ENCODE measurements at places on chromosomes 13 and 19. TPM values are rescaled to one million over a fixed set of nuclear protein-coding genes. Genes with fewer than 3 reads are reported as not detected.
A peak's percentile ranks its signal among the peaks of the same experiment; 100 is the strongest.

GRCh38 chr13:35826626-35827254 is 304.4 kb downstream of the DCLK1 start:
- DNase-seq, result no peak

DNA sequence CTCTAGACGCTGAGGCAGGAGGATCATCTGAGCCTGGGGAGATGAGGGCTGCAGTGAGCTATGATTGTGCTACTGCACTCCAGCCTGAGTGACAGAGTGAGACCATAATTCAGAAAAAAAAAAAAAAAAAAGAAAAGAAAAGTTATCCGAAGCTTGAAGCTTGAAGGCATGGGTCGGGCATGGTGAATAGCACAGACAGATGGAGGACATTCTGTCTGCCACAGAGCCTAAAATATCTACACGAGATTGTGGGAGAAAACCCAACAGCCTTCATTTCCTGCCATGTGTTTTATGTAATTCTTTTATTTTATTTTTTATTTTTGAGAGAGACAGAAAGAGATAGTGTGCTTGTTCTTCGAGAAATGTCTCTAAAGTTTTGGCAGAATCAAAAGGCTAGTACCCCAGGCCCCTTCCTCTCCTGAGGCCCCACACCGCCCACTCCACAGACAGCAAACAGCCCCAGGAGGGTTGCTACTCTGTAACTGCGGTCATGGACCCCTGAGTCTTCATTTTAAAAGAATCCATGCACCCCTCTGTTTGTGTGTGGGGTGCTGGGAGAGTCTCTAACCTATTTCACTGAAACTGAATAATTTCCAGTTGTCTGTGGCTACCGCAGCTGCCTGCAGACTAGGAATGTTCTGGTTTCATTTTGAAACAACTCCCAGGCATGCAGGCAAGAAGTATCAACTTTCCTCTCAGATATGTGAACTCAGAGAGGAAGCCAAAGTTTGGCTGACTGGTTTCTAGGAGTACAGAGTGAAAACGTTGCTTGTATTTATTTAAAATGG is 38.4 kb upstream of the RCBTB2 start:
- DNase-seq, result no peak

- no peak for DNase-seq
These were observed 574.2 kb downstream of the PCDH9 start for GRCh38 chr13:66655847-66656454.

- DNase-seq, result no peak
These were observed 60.7 kb downstream of the ZNF429 start for GRCh38 chr19:21566073-21566472.

- DNase-seq, result peak; percentile 17
These were observed 5.0 kb upstream of the TEX29 start for GRCh38 chr13:111315347-111315995.

DNA sequence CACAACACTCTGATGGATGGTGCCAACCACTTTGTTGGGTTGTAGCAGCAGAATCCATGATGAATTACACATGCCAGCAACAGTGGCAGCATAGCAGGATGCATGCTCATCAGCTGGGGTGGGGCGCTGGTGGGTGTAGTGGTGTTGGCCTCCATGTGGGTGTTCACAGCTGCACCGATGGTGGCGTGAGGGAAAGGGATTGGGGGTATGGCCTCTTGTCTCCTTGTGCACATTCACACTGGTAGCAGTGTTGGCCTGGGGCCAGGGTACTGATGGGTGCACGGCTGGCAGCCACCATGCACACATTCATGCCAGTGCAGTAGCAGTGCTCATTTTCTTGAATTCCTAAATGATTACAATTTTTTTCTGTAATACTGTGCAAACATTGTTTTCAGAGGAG is 2748.8 kb upstream of the PCDH20 start:
- no peak for DNase-seq

Gene KLF16
- total RNA-seq, result 22.3 TPM

- DNase-seq, result no peak
These were observed 84.7 kb downstream of the DLEU7 start for GRCh38 chr13:50758796-50759195.

GRCh38 chr19:5068233-5069072 is 99.5 kb downstream of the KDM4B start:
- no peak for DNase-seq

GRCh38 chr19:57099199-57099661 is 20.6 kb upstream of the USP29 start:
- DNase-seq, result peak; percentile 88

DNA sequence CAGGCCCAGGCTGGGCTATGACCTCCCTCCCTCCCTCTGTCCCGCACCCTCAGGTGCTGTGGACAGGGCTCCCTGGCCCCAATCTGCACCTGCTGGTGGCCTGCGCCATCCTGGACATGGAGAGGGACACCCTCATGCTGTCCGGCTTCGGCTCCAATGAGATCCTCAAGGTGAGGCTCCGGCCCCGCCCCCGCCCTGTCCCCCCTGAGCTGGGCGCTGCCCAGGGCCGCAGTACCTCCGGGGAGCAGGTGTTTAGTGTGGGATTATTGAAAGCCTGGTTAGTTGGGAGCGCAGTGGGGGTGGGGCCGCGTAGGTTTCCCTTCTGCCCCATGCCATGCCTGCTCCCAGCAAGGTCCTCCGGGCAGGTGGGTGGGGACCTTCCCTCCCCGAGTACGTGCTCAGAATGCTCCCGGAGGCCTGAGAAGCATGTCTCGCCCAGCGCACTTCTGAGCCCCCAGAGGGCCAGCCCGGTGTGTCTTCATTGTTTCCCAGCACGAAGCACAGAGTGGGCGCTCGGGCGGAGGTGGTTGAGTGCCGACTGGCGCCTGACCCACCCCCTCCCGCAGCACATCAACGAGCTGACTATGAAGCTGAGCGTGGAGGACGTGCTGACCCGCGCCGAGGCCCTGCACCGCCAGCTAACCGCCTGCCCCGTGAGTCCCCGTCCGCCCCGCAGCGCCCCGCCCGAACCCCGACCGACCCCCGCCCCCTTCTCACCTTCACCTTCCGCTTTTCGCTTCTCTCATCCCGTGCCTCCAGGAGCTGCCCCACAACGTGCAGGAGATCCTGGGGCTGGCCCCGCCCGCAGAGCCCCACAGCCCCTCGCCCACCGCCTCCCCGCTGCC is 8.8 kb downstream of the IL4I1 start:
- peak; percentile 68 for DNase-seq

Gene ADPRHL1
- 2.9 TPM for total RNA-seq

DNA sequence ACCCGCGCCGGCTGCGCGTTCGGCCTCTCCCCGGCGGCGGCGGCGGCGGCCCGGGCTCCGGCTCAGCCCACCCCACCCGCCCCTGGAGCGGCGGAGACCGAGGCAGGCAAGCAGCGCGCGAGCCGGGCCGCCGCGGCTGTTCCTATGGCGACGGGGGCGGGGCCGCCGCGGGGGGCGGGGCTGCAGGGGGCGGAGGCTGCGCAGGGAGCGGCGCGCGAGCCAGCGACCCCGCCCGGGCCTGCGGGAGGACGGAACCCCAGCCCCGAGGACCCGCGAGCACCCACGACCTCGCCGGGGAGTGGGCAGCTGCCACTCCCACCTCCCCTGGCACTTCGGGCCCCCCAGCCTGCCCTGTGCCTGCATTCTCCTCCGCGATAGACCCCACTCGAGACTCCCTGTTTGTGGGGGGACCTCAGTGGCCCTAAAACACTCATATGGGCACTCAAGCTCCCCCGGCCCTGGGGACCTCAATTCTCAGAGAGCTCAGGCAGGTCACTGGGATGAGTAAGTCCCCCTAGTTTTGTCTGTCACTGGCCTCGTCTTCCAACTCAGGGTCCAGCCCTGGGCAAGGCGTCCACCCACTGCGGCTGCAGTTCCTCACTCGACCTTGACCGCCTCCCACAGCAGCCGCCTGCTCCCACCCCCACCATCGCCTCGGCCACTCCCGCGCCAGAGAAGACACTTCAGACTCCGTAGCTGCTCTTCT is at the start of gene CTXN1:
TSS of gene CTXN1 (minus strand) at position 115 of the 706 bp plus-strand sequence. CDS start 597 bp downstream, outside the sequence.
- DNase-seq, result peak; percentile 79

DNA sequence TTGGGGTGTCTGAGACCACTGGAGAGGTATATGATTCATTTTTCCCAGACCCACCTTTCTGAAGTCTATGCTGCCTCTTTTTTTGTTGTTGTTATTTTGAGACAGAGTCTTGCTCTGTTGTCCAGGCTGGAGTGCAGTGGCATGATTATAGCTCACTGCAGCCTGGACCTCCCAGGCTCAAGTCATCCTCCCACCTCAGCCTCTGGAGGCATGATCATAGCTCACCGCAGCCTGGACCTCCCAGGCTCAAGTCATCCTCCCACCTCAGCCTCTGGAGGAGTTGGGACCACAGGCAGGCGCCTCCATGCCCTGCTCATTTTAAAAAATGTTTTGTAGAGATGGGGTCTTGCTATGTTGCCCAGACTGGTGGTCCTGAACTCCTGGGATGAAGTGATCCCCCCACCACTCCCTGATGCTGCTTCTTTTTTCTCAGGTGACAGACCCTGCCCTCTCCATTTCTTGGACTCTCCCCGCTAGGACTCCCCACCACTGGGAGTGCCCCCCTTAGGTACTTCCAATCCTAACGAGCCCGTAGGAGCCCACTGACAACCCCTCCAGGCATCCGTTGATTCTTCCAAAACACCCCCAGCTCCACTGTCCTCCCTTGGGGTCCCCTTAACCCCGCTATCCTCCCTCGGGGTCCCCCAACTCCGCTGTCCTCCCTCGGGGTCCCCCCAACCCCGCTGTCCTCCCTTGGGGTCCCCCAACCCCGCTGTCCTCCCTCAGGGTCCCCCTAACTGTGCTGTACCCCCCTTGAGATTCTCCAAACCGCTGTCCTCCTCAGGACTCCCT is 45.4 kb downstream of the ARHGEF18 start:
- no peak for DNase-seq

DNA sequence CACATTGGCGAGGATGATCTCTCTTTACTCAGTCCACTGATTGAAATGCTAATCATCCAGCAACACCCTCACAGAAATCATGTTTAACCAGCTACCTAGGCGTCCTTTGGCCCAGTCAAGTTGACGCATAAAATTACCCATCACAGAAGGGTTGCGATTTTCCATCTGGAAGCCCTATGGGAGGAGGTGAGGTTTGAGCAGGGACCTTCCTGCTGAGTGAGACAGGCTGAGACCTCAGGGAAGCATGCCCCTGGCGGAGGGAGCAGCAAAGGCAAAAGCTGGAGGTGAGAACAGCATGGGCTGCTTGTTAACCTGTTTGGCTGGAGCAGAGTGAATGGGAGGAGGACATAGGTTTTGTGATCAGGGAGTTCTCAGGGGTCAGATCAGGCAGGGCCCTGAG is 7.3 kb downstream of the TTC9B start:
- no peak for DNase-seq

Data from stomach (tissue), 19 donors.